ENCODE measurements at places on chromosomes 7 and 10. TPM values are rescaled to one million over a fixed set of nuclear protein-coding genes. Genes with fewer than 3 reads are reported as not detected.

GRCh38 chr7:122301858-122302760 is 2.4 kb downstream of the FEZF1 start:
- DNase-seq: no peak

DNA sequence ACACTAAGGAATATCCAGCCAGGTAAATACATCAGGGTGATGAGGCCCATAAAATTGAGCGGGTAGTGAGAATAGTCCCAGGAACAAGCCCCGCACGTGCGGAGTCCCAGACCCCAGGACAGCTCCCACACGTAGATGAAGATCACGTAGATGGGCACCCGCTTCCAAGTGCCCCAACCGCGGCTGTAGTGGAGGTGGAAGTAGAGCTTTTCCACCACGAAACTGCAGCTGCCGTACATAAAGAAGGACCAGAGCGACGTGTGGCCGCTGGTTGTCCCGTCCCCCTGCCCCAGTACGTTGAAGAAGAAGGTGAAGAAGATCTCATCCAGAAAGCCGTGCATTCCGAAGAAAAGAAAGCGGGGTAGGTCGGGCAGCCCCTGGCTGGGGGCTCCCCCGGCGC is 948 bp downstream of the TMEM229A start:
- no peak for DNase-seq

DNA sequence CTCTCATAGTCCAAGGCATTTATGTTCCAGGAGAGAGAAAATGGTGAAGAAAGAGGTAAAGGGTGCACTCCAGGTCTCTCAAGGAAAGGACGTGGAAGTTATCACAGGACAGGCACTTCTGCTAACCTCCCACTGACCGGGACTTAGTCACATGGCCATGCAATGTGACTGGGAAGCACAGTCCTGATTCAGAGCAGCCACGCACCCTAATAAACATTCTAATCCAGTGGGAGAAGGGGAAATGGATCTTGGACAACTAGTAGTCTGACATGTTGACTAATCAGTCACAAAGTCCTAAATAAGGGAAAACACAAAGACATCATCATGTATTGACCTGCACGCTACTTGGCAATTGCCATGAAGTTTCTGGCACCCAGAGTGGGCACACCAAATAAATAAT is 417.5 kb upstream of the ZMIZ1 start:
- DNase-seq: no peak

GRCh38 chr10:26938578-26938977 is 77.8 kb upstream of the ABI1 start:
- DNase-seq: no peak

- no peak for DNase-seq
Observed at GRCh38 chr10:49353895-49354566, 41.9 kb downstream of the DRGX start.

The AS3MT gene
- 0.46 TPM for total RNA-seq

The CALML3 gene
- not detected for total RNA-seq

DNA sequence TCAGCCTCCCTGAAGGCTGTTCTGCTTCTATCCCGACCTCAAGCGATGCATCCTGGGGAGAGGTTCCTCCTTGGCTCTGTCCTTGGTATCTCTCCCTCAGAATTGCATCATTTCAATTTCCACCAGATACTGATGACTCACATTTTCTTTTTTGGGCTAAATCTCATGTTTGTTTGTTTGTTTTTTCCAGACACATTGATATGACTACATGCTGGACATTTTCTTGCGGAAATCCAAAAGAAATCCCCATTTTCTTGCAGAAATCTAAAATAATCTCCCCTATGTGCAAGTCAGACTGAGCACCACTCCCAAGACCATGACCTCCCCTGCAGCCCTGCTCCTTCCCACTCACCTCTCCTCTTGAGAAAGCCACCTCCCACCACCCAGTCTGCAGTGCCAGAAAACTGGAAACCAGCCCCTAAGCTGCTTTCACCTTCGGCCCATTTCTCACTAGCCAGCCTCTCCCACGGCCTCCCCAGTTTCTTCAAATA is 260.2 kb upstream of the PRKCQ start:
- no peak for DNase-seq

DNA sequence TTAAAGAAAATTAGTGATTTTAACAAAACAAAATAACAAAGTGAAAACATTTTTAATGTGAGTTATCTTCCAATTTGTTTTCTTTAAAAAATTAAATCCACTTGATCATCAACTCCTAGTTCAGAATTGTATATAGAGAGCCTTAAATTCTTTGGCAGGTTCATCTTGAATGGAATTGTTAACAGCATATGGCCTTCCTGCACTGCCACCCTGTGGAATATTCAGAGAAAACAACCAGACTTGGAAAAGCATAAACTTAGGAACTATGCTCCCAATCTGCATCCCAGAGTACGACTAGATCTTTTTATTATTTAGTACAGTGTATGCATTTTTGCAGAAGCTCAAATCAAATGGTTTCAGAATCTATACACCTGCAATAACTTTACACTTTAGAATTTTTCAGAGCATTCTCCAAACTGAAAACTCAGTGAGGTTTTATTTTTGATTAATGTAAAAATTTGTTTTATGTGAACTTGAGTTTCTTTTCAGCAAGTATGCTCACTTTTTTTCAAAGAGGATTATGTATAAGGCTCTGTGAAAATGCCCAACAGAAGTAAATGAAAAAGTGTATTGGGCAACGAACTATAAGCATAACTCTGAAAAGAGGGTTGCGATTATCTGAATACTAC is 44.9 kb upstream of the ANK3 start:
- DNase-seq: no peak

GRCh38 chr10:102701272-102701671 is 12.9 kb downstream of the ARL3 start:
- DNase-seq: no peak

- DNase-seq: no peak
Observed at GRCh38 chr10:112409755-112410154, 35.8 kb downstream of the ACSL5 start.

GRCh38 chr10:52883996-52884871 is 111.7 kb upstream of the MBL2 start:
- no peak for DNase-seq

GRCh38 chr7:135180122-135180521 is 9.6 kb upstream of the CYREN start:
- DNase-seq: no peak

GRCh38 chr10:33365871-33366411 is 31.5 kb upstream of the NRP1 start:
- no peak for DNase-seq

DNA sequence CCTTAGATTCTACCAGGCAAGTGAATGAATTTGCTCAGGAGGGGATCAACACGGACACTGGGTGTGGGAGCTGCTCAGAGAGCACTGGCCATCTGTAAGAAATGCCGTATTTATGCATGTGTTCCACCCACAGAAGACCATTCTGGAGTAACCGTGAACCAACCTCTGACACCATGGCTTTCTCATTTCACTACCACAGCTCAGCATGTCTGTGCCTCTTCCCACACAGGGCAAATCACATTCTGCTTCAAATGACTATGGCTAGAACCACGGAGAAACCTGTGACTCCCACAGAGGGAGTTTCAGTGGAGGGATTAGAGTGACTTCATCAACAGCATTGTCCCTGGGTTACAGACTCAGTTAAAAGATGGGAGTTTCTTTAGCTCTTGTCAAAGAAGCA is 893.4 kb downstream of the XPNPEP1 start:
- no peak for DNase-seq

DNA sequence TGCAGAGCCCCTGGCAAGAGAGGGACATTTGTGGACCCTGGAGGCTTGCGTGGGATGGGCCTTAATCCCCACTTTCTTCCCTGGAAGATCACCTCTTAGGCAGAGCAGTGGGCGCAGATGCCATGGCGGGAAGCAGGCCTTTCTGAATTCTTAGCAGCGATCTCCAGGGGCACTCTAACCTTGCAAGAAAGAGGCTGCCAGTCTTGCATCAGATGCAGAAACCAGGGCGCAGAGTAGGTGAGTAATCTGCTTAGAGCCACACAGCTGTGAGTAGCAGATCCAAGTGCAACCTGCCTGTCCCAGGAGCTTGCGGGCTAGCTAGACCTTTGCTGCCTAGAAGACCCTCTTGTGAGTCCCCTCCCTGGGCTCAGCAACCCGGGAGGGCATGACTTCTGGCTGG is 40.0 kb downstream of the KCTD7 start:
- DNase-seq: no peak

The ASIC3 gene
- total RNA-seq: 1.2 TPM

DNA sequence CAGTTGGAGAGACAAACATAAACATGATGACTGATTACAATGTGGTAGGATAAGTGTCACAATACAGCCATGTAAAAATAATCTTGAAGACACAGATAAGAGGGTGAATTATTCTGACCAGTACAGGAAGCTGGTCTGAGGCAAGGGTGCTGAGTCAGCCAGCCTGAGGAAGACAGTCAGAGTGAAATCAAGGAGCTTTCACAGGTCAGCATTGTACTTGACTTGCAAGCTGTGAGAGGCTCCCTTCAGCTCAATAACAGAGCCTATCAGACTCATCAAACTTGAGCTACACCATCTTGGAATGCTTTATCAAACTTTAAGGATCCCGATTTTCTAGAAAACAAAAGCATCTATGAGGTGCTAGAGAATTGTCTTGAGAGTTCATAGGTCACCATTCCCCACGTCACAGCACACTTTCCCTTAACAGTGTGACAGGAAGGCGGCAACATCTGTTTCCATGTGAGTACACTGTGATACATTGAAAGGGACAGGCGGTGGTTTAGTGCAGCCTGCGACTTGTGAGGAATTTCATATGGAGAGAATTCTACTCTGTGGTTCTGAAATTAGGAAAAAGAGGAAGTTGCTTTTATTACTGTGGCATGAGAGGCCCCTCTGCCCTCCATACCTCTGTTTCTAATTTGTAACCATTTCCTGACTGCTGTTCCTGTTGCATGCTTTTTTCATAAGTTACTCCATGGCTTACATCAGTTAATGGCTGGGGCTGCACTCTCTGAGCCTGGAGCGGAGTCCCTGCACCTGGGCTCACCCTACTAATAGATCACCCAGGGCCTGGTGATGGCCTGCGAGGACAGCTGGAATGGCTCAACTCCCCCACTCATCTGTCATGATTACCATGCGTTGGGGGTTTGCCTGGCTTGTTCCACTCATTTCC is 417.1 kb downstream of the SUGCT start:
- DNase-seq: no peak

DNA sequence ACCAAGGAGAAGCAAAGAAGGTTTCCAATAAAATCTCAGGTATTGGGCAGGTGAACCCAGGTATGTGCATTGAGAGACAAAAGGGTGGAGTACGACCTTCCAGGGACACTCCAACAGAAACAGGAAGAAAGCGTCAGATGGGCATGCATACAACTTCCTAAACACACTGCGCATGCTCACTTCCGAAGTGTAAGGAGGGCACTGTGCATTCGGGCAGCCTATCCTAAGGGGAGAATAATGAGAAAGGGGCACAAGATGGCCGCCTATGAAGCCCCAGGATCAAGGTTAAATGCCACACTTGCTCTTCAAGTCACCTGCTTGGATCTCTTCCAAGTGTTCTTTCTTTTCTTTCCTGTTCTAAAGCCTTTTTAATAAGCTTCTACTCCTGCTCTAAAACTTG is 39.4 kb upstream of the PRSS1 start:
- no peak for DNase-seq

- DNase-seq: no peak
Observed at GRCh38 chr10:30505543-30506298, 71.7 kb downstream of the MAP3K8 start.

GRCh38 chr10:120423431-120424197 is 33.4 kb upstream of the PLPP4 start:
- no peak for DNase-seq

GRCh38 chr7:16657656-16658279 is 11.8 kb downstream of the BZW2 start:
- no peak for DNase-seq

DNA sequence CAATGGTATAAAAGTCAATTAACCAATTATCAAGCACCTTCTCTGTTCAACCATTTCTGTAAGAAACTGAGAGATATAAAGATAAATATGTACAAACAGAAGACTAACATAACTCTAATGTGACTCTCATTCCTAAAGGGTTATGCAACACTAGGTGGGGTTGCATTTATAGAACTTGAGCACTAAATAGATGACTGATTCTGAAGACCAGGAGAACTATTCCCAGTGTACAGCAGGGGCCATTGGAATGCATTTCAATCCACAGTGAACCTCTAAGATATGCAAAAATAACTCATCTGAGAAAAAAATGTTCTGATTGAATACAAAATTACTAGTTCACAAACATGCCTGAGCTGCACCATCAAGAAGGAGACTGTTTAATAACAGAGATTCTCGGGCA is 341.2 kb upstream of the STEAP1 start:
- DNase-seq: no peak

DNA sequence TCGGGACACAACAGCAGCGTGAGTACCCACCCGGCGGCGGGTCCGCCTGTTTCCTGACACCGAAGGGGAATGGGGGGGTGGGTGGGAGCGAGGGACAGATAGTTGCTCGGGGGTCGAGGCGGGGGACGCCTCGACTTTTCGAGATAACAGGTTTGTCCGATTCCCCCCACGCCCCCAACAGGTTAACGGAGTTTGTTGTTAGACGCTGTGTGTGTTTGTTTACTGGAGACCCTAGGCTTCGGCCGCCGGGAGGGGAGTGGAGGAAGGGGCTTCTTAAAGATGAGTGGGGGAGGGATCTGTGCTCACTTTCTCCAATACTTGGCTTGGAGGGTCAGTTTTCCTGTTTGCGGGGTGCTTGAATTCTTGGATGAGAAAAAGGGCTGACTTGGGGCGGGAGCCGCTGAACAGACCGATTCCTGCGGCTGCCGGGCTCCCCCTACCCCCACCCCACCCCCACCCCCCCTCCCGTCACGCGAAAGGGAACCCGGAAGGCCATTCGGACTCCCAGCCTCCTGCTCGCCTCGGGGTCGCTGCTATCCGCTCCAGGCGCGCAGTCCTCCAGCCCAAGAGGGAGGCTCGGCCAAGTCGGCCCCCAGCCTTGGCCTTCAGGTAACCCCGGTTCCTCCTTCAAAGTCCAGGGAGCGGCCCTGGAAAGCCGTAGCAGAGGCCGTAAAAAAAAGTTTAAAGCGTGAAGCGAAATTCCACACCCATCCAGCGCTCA is 1.0 kb downstream of the SORCS3 start:
- DNase-seq: no peak

GRCh38 chr7:112788778-112789343 is 1.3 kb downstream of the TMEM168 start:
- no peak for DNase-seq

DNA sequence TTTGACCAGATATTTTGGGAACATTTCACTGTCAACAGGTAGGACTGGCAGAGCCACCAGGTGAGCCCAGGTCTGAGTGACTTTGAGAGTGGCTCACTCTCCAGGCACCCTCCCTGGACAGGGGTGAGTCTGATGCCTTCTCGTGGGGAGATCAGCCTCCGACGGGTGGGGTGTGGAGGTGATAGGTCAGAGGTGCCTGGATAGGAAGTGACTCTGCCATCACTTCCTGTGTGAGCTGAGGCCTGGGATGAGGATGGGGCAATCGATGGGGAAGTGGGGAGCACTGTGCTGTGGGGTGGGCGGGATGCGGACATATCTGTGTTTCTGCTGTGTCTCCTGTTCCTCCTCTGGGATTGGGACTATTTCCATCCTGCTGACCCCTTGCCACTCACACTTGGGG is 34.6 kb downstream of the IFT22 start:
- no peak for DNase-seq

- no peak for DNase-seq
Observed at GRCh38 chr7:91801331-91801983, 79.0 kb downstream of the MTERF1 start.

All from activated B cell treated with CpG ODN at 0.5 μM for 24 hours (primary cell).